Adipose tissue (tissue), 3 donors: ENCODE measurements at places on chromosomes 7 and 10. TPM values are rescaled to one million over a fixed set of nuclear protein-coding genes. Genes with fewer than 3 reads are reported as not detected.

KCNIP2 gene
- polyA plus RNA-seq, result 219 TPM

INTS1 gene
- 44.8 TPM for polyA plus RNA-seq

DLX5 gene
- polyA plus RNA-seq, result 0.16 TPM

TAS2R41 gene
- polyA plus RNA-seq, result not detected

LIPK gene
- not detected for polyA plus RNA-seq

ANKRD22 gene
- polyA plus RNA-seq, result 1.0 TPM

CWF19L1 gene
- polyA plus RNA-seq, result 14.7 TPM
